HuH-7.5 (cell line): ENCODE measurements at places on chromosomes 1 and 21.

DNA sequence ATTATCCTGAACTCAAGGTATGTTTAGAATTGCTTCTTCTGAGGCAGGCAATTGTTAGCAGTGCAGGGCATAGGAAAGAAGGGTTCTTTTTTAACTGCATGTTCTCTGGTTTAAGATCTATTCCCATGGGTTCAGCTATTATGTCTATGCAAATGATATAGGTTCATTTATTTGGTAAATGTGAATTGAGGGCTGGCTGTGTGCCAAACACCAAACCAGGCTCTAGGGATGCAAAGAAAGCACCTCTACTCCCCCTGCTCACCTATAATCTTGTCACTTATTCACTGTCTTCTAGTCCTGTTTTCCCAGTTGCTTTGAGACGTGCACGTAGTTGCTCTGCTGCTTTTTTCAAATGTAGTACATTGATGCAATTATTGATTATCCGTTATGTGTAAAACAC, 691 bp upstream of the KIFAP3 start:
- no peak for DNase-seq

DNA sequence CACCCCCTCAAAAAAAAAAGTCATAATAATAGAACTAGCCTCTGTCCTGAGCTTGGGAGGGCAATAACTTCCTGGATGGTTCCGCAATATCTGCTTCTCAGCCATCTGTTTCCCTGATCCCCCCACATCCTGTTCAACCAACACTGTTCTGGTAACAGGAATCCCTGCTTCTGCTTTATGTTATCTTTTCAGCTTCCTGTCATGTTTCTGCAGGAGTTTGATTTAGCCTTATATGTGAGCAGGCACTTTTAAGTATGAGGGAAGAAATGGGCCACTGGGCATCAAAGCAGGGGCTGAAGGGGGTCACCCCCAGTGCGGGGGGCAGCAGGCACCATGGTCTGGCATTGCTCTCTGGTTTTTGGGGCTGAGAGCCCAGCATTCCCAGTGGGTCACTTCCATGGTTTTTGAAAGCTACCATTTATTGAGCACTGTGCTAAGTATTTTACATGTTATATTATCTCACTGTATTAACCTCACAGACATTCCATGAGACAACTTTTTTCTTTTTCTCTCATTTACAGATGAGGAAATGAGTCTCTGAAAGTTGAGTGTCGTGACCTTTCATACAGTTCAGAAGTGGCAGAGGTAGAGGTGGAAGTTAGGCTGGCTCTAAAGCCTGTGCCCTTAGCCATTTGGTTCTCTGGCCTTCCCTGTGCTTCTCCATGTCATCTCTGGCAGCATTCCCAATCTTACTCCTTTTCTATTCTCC, 61.9 kb downstream of the DNTTIP2 start:
- no peak for DNase-seq

DNA sequence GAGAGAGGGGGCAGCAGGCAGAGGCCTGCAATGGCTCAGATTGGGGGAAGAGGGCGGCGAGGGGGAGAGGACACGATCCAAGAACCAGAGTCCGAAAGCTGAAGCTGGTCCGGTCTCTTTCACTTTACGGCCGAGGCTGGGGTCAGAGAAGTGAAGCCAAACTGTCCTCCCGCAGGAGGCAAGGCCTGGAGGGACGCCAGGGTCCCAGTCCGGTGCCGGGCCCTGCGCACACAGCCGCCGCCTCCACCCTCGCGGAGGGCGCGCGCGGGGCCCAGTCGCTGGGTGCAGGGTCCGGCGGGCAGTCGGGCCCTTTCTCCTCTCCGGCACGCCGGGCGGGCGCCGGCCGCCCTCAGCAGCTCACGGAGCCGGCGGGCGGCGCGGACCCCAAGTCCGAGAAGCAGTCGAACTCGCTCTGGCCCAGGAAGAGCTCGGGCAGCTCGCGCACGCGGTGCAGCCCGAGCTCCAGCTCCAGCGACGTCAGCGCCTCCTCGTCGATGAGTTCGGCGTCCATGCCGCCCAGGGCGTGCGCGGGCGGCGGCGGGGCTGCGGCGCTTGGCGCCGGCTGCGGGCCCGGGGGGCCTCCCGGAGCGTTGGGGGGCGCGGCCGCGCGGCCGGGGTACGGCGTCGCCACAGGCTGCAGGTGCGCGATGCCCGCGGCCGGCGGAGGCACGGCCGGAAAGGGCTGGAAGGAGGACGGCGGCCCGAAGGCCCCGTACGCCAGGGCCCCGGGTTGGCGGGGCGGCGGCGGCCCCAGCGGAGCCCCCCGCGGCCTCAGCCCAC, 749 bp downstream of the CITED4 start:
- DNase-seq, result peak; percentile 32

DNA sequence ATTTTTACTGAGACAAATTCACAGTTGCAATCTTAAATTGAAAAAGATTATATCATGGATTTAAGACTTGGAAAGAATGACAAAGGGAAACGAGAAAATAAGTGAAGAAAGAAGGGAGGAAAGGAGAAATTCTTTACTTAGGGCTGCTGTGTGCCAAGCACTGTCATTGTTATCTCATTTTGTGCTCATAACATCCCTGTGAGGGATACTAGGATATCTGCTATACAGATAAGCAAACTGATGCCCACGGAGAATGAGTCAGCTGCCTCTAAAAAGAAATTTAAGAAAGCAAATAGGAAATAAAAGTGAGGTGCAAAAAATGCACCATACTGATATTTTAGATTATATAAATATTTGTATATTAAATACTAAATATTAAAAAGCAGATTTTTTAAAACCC, 183.6 kb upstream of the NR5A2 start:
- no peak for DNase-seq

- no peak for DNase-seq
These were observed 16.4 kb downstream of the CADM3 start for GRCh38 chr1:159187647-159188374.

DNA sequence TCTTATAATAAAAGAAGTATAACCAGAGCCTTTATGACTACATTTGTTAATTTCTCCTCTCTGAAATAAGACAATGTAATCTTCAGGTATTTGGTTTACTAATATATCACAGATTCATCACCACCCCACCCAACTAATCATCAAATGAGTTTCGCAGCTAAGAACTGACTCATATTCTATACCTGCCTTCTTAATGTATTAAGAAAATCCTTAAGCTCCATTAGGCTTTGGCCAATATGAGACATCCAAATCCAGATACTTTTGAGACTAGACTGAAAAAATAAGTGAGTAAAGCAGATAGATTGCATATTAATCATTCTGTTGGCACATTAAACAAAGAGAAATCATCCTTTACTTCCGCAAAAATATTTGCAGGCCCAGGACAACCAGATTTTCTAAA, 18.7 kb upstream of the FMO2 start:
- no peak for DNase-seq

- no peak for DNase-seq
These were observed 4.0 kb downstream of the CLCA1 start for GRCh38 chr1:86472767-86473166.

DNA sequence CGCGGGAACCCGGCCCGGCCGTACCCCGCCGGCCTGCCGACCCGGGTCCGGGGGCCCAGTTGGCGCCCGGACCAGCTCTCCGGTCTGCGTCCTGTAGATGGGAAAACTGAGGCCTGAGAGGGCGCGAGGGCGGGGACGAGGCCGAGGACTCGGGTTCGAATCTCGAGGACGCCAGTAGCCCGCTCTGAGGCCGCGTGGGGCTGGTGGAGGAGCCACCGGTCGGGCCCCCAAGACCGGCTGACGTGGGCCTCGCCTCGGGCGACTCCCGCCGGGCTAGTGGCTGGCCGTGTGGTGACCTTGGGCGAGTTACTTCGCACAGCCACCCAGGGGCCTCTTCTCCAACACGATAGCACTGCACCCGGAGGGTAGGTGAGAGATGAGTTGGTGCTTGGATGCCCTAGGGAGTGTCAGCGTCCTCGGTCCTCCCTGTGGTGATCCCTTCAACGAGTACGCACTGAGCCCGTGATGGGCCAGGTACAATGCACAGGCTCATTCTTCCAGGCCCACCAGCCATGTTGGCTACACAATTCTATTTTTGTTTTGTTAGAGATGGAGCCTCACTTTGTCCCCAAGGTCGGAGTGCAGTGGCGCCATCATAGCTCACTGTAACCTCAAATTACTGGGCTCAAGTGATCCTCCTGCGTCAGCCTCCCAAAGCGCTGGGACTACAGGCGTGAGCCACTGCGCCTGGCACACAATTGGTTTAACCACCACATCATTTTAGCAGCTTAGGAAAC, 404 bp upstream of the SCMH1 start:
- no peak for DNase-seq

- DNase-seq, result peak; percentile 2
These were observed 1753.4 kb downstream of the MRPL39 start for GRCh38 chr21:23853796-23854379.

DNA sequence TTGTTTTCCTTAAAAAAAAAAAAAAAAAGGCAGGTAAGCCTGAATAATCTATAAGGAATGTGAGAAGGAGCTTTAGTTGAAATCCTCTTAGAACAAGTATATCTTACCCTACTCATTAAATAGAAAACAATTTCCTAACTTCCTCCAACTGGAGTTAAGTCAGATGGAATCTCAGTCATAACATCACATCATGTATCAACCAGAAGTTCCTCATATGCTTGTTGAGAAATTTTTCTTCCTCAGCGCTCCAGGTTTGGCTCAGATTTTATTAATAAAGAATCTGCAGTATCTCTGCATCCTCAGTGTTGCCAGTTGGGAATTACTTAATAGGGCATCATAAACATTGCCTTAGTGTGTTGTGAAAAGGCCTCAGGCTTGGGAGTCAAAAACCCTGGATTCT, 37.6 kb downstream of the DUSP10 start:
- DNase-seq, result no peak
